ENCODE measurements at places on chromosomes 6 and 20. TPM values are rescaled to one million over a fixed set of nuclear protein-coding genes. Genes with fewer than 3 reads are reported as not detected.

DNA sequence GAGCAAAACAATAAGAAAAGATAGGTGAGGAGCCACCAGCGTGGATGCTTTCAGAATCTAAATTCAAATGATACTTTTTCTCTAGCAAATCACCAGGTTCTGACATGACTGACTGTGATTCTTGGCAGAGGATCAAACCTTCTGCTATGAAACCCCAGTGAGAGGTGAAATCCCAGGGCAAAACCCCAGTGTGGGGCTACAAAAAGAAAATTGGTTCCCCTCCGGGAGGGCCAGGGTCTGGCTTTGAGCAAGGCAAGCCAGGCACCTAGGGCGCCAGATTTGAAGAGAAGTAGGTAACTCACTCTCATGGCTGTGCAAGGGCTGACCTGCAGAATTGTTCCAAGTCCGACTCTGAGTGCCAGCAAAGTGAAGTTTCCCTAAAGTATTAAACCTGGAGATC lies 20.2 kb upstream of the RALGAPA2 start:
- no peak for DNase-seq

DNA sequence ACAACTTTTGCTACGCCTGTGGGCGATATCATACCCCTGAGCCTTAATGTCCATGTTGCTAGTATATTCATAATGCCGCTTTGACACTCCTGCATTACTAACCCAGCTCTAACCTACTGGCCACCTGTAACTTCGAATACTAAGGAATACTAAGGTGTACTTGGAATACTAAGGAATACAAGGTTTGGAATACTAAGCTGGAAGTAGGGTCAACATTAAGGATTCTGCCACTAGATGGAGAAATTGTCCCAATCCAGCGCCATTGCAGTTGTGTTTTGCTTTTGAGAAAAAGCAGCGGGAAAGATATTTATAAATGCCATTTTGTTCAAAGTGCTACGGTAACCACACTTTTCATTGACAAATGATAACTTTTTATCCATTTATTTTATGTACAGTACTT lies 10.7 kb downstream of the TBXT start:
- DNase-seq, result peak; percentile 22

GRCh38 chr6:133551847-133552341 lies 310.7 kb downstream of the EYA4 start:
- DNase-seq, result peak; percentile 98

- no peak for DNase-seq
Observed at GRCh38 chr6:118945217-118945616, 10.3 kb upstream of the MCM9 start.

DNA sequence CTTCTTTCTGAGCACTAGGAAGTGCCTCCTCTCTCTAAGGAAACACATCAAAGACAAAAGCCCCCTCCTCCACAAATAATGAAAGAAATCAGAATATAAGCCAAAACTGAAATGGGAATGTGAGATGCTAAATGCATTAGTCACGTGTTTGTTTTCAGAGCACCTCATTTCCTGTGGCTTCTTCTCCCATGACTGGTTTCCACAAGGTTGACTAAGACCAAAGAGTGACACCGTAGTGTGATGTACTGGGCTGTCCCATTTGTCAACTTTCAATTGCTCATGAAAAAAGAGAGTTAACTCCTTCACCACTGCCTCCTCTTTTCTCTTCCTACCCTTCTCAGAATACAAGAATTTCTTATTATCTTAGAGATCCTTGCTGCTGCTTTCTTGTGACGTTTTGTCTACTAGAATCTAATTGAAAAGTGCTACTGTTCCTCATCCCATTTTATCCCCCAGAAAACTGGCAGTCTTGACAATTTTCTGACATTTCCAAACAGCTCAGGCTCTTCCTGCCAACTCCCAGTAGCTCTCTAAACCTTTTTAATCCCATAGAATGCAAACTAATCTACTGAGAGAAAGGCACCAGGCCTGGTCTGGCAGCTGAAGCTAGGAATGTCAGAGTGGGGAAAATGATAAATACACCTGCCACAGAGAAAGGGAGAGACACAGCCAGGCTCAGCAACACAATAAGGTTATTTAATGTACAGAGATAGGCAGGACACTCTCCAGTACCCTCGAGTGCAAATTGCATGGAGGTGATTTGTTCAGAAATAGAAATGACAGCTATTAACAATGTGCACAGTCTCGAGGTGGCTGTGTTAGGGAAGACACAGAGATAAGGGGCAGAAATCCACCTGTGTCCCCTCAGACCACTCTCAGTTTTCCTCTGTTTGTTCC lies 671.7 kb upstream of the NRSN1 start:
- DNase-seq, result no peak

GRCh38 chr6:75602246-75603105 lies 796 bp downstream of the SENP6 start:
- DNase-seq, result peak; percentile 8

DNA sequence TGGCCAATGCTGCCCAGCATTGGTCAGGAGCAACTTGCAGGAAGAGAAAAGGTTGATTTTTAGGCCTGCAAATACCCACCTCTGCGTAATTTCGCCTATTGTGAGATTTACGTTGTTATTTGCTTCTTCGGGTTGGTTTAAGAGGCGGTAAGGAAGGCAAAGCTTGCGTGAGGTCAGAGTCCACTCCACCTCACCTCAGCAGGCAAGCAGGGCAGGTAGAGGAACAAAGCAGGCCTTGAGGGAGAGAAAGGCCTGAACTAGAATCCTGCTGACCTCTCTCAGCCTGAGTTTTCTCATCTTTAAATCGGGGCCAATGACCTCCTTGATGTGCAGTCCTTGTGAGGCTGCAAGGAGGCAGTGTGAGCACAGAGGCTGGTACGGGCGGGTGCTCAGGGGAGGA lies 239.1 kb downstream of the CDC5L start:
- DNase-seq, result no peak

DNA sequence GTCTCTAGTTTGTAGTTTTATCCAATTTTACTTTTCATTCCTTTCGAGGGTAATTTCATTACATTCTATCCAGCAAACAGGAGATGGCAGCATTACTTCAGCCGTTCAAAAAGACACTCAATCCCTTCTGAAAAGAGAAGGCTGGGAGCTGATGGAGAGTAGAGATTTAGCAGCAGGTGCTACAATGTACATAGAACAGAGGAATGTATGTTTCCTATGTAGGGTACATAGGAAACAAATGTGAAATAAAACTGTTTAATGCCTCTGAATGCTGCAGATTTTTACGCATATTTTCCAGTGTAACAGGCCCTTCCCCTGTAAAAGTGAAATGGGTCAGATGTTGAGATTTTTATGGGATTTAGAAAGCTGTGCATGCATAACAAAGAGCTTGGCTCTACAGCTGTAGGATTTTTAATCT lies 16.0 kb downstream of the RPS12 start:
- peak; percentile 37 for DNase-seq

- no peak for DNase-seq
Observed at GRCh38 chr20:17059465-17059864, 167.4 kb upstream of the PCSK2 start.

GRCh38 chr6:62272114-62272513 lies 13.9 kb downstream of the KHDRBS2 start:
- DNase-seq, result no peak

GRCh38 chr6:33820243-33820642 lies 16.4 kb upstream of the MLN start:
- no peak for DNase-seq

GRCh38 chr6:137678451-137678850 lies 184.3 kb upstream of the OLIG3 start:
- no peak for DNase-seq

DNA sequence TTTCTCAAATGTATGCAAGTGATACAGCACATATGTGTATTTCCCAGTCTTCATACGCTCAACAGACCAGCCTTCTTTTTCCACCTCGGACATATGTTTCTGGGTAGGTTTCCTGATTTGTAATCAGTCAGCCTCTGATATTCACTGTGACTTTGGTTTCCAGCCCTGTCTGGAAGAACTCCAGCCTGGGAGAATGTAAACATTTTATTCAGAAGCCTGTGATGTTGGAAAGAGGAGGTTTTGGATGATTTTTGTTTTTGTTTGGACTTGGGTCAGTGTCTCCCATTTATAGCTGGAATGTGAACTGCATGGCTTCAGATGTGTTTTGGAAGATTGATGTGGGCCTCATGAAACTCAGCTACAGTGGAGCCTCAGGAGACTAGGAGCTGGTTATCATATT lies 172.2 kb upstream of the CENPW start:
- DNase-seq, result no peak

DNA sequence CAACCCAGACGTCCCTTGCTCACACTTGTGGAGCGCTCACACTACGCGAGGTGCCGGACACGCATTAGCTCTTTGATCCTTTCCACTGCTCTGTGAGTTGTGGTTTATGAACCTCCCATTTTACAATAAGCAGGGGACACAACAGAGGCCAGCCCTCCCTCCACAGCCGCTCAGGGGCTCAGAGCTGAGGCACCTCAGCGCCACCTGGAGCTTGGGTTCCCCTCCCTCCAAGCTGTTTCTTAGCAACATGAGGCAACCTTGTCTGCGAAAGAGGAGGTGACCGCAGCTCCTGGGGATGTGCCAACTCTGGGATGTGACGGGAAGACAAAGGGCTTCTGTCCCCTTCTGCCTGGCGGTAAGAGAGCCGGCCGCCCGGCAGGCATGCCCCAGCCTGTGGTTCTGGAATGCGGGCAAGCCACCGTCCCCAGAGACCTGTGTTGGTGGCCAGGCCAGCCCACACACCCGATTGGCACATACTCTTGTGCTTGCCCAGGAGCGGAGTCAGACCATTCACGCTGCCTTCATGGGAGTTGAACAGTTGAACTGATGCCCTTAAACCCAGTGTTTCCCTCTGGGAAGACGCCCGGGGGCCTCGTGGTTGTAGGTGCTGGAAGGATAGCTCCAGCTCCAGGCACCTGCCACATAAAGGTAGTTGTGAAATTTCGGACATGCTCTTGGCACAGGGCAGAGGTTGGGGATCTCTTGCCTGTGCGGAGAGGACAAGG lies 44.5 kb downstream of the RBM38 start:
- no peak for DNase-seq

DNA sequence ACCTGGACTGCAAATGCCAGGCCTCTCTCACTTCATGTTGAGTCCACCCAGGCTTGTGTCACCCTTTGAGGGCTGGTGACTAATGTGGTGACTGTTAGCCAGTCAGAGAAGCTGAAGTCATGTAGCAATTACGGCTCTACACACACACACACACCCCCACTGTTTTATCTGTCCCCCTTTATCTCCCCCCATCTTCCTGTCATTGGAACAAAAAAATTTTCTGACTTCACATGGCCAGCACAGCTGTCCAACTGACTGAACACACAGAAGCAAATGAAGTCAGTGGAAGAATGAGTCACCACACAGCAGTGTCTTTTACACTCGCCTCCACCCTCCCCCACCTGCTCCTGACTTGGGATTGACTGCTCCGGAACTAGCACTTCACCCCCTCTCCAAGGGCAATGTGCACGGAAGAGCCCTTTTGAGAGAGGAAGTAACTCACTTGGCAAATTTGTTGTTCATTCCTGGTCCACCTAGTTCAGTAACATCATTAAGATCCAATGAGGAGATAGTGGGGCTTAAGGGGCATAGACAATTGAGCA lies 198.0 kb downstream of the RNF144B start:
- peak; percentile 61 for DNase-seq

- DNase-seq, result no peak
Observed at GRCh38 chr6:169979873-169980432, 228.5 kb downstream of the ERMARD start.

GRCh38 chr6:167849846-167850459 lies 23.2 kb downstream of the AFDN start:
- no peak for DNase-seq

DNA sequence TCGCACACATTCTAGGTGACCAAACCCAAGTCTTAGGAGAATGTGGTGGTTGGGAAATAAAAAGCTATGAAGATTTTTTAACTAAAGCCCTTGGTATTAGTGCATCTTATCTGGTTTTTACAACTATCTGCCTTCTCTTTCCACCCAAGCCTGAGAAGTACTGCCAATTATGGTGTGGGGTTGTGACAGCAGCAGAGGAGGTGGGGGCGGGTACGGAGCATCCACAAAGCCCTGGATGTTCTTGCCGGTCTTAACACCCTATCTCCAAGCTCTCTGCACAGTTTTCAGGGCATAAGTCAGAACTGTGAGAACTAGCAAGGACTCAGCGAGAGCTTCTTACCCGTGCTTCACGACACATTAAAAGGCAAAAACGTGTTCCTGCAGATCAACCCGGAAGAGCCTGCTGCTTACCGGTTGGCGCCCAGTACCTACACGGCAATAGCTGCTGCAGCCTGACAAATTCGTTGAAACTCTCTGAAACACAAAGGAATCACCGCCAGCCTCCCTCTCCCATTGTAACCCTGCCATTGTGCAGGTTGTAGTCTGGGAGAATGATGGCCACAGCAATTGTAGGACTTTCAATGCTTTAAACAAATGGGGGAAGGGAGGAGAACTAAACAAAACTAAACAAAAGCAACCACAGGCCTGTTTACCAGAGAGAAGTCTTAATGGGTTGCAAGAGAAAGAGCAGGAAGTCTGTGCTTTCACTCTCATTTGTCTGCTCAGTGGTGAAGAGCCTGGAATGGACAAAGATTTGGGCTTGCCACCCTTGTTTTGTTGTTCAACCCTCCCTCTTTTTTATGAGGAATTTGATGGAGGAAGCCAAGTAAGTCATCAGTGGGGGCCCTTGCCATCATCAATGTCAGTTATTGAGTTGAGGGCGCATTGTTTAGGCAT lies 461.0 kb upstream of the JARID2 start:
- peak; percentile 20 for DNase-seq

- DNase-seq, result peak; percentile 21
Observed at GRCh38 chr20:43404878-43405277, 52.8 kb upstream of the SRSF6 start.

GRCh38 chr20:61861858-61862257 lies 203.8 kb downstream of the TAF4 start:
- no peak for DNase-seq

GRCh38 chr20:40568200-40568599 lies 120.8 kb downstream of the MAFB start:
- no peak for DNase-seq

DNA sequence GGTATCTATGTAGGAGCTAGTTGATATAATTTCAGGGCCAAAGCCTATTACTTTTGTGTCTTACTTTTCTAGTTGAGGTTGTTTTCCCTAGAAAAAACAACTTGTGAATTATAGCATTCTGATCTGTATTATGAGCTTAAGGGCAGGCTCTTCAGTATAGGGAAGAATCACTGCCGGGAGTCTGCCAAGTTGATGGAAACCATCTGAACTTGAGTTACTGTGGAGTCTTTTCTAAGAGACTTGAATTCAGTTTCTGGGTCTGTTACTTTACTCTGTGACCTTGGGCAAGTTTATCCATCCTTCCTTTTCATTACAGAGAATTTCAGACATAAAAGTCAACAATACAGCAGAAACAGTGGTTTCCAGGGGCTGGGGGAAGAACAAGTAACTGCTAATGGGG lies 2.1 kb upstream of the CASS4 start:
- DNase-seq, result no peak

GRCh38 chr6:161434921-161435747 lies 161.3 kb upstream of the AGPAT4 start:
- peak; percentile 99 for DNase-seq

Gene CRISP2
- not detected for total RNA-seq

Gene EDN3
- total RNA-seq, result not detected

Gene BMP5
- not detected for total RNA-seq

Gene NRN1
- 0.65 TPM for total RNA-seq

Gene VSX1
- not detected for total RNA-seq

Gene FAM184A
- 0.74 TPM for total RNA-seq

Data from fibroblast of the aortic adventitia (primary cell).